Activated CD4-positive, alpha-beta T cell treated with anti-CD3 and anti-CD28 coated beads, Interleukin-2, amount 50 U/mL, for 16 hours (primary cell): ENCODE measurements at places on chromosomes 1 and 21.

DNA sequence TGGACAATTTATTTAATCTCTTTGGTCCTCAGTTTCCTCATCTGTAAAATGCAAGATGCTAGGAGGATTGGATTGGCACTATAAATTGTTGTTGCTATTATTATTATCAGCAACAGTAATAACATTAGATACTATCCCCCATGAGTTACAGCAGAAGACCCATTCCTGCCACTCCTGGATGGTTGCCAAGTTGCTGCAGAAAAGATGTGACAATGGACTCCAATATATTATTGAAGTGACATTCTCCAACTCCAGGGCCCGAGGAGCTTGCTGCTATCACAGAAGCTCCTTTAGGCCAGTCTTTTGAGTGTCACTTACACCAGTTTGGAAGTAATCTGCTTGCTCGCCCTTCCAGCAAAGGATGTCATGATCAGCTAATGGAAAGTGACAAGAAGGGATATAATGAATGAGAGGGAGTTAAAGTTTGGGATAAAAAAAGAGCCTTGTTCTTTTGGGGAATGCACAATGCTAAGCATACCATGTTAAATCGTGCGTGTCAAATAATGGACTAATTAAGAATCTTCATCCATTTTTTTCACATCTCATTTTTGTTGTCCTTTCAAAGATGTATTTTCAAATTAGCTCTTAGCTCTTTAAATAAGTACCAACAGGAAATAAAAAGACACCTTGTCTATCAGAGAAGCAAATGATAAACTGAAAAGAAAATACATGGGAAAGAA, 19.5 kb upstream of the PROX1 start:
- no peak for DNase-seq

- no peak for DNase-seq
These were observed 42.3 kb downstream of the MDM4 start for GRCh38 chr1:204558467-204558866.

GRCh38 chr1:22114083-22115012, 28.5 kb downstream of the WNT4 start:
- DNase-seq = no peak

- no peak for DNase-seq
These were observed 22.6 kb downstream of the PCNT start for GRCh38 chr21:46346296-46347202.

DNA sequence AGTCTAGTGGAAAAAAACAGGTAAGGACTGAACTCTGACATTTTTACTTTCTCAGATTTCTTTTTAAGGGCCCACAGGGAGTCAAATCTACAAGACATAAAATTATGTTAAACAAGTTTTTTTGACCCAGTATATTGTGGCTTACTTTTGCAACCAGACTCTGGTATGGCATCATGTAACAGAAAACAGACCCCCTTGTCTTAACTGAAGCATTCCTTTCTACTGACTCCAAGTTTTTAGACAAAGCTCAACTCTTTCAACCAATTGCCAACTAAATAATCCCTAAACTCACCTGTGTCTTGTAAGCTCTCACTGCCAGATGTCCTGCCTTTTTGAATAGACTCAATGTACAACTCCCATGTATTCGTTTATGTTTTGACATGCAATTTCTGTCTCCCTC, 64.3 kb downstream of the FASLG start:
- no peak for DNase-seq

DNA sequence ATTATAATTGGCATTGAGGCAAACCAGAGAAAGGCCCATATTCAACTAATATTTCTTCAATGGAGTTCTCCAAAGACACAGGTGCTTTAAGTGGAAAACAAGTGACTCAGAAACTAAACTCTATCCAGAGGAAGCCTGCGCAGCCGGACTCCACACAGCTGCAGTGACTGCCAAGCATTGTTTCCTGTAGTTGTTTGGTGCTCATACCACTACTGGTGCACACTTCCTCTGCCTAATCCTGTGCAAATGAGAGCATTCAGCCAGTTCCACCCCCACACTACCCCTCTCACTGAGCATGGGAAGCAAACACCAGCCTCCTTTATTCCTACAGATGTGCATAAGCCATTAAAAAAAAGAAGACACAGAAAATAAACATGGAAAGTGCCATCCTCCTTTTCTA, 102.9 kb downstream of the VAV3 start:
- no peak for DNase-seq

DNA sequence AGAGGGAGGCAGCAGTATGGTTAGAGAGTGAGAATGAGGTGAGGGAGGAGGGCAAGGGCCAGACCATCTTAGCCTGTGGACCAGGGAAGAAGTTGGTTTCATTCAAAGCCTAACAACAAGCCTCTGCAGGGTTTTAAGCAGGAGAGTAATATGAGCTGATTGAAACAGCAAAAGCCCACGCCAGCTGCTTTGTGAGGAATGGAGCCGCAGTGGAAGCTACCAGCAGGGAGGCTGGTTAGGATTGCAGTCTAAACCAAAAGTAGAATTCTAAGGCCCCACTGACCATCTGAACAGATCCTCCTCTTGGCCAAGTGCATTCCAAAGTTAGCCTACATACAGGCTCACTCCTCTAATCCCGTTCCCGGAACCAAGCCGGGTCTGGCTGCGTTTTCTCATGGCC, 44.8 kb downstream of the OLFML3 start:
- DNase-seq = no peak
